ENCODE measurements at places on chromosomes 5 and 9.
A peak's percentile ranks its signal among the peaks of the same experiment; 100 is the strongest.

DNA sequence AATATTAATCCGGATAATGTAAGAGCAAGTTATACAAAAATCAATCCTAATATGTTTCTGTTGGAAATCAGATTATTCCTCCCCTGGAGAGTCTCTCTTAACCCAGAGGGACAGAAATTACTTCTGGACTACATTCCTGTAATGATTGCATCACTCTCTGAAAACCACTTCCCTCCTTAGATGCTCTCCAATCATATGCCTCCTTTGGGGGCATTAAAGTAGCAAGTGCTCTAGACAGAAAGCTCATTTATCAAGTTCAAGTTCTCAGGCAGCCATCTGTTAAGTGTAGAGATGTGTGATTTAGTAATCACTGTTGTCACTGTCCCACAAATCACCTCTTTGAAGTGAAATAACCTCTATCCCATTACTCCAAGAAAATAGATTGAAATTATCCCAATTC is 247.1 kb downstream of the SLCO4C1 start:
- no peak for DNase-seq

DNA sequence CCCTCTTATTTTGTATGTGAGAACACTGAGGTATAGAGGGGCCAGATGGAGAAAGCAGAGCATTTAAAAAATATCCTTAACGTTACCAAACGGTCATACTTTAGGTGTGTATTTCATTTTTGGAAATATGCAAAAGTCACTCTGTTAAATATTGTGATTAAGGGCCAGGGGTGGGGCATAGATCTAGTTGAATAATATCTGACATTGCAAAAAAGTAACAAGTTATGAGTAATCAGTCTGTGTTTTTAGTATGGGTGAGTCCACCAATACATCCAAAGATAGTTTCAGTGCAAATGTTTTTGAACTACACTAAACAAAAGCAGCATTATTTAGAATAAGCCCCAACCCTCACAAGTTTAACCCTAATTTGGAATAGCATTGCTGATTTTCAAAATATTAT is 45.3 kb upstream of the CCDC112 start:
- DNase-seq: no peak

- DNase-seq: no peak
Observed at GRCh38 chr9:33167972-33168461, 881 bp upstream of the B4GALT1 start.

GRCh38 chr5:162593881-162594280 is 526.3 kb downstream of the GABRG2 start:
- DNase-seq: peak; percentile 3

DNA sequence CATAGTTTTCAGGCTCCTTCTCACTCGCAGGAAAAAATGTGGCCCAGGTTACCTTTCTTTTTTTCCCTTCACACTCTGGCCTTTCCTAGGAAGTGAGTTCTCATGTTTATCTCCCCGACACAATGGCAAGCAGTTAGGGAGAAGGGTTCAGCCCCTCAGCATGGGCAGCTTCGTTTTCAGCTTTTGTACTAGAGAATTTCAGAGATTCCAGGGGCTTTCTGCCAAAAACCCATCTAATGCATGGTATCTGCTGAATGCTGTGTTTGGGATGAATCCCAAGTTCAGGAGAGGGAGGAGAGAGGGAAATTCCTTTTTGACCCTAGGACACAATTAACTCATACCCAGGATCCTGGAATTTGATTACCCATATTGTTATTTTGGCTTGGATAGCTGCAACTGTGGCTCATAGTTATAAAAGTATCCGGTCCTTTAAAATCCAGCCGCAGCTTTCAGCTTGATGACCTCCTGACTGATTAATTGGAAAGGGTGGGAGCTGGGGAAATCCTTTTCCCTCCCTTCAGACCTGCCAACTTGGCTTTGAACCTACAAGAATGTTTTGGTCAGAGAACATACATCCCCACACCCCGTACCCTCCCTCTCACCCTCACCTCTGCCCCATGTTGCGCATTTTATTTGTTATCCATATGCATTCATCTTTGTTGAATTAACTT is 78.4 kb downstream of the TMEM252 start:
- no peak for DNase-seq

GRCh38 chr5:168860503-168860902 is 281.3 kb upstream of the PANK3 start:
- no peak for DNase-seq

- no peak for DNase-seq
Observed at GRCh38 chr5:149203921-149204441, 62.7 kb downstream of the ABLIM3 start.

DNA sequence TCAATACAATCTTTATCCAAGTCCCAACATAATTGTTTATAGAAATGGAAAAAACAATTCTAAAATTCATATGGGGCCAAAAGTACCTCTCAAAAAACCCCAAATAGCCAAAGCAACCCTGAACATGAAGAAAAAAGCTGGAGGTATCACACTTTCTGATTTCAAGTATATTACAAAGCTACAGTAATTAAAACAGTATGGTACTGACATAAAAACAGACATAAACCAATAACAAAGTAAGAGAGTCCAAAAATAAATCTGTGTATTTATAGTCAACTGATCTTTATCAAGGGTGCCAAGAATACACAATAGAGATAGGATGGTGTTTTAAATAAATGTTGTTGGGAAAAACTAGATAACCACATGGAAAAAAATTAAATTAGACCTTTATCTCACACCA is 13.6 kb upstream of the GOLPH3 start:
- DNase-seq: no peak

- DNase-seq: no peak
Observed at GRCh38 chr5:144328980-144329379, 158.3 kb downstream of the KCTD16 start.

- peak; percentile 97 for DNase-seq
Observed at GRCh38 chr5:141521244-141521781, 32.4 kb downstream of the PCDHGC5 start.
